Eye (tissue), 1 donor: ENCODE measurements at places on chromosomes 5 and 9.

GRCh38 chr5:10416868-10417267 is 24.8 kb upstream of the ROPN1L start:
- no peak for DNase-seq

DNA sequence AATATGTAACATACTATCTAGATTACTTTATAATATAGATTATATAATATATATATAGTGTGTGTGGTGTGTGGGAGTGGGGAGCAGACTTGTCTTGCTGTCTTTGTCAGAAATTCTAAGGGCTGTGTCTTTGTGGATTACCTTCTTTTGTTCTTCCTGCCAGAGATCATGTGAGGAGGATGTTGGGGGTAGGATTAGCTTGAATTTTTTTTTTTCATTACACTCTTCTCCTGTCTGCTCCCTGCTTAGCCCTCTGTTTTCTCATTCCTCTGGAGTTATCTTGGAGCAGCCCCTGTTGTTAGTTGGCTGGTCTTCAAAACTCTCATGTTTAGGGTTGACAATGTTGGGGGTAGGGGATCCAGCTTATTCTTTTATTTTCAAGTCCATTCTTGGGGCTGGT is 21.0 kb upstream of the C9orf40 start:
- DNase-seq: peak; percentile 4

DNA sequence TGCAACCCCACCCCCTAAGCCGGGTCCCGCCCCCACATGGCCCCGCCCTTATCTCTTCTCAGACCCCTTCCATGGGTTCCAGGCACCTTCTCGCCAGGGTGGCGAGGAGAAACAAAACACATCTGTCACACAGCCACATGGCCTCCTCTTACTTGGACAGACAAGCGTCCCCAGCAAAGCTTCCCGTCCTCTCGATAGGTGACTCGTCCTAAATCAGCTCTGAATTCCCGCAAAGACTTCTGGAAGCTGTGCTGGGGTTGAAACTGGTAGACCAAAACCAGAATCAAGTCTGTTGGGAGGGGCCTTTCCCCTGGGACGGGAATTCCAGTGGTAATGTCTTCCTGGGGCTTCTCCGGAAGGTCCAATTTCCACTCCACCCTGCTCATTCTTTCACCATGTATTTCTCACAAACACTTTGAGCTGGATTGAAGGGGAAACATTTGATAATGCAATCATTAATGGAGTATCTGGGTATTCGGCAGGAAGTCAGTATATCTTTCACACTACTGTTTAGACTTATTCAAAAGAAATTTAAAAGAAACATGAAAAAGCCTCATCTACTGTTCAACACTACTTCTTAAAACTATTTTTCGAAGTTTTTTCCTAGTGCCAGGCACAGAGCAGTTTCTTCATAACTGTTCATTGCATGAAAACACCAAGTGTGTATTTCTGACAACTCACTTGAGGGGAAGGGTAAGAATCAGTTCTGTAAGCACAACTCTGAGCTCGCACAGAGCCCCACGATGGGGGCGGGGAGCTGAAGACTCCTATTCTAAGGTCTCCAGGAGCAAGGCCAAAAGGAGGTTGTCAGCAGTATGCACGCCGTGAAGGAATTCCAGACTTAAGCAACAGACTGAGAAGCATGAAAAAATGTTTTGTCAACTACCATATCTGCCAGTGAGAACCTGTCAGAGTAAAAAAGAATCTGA is 644 bp upstream of the CTNNAL1 start:
- DNase-seq: peak; percentile 49

- no peak for DNase-seq
Observed at GRCh38 chr9:126853667-126854066, 6.8 kb upstream of the ZBTB34 start.

GRCh38 chr9:129285979-129286772 is 108.1 kb upstream of the IER5L start:
- no peak for DNase-seq

DNA sequence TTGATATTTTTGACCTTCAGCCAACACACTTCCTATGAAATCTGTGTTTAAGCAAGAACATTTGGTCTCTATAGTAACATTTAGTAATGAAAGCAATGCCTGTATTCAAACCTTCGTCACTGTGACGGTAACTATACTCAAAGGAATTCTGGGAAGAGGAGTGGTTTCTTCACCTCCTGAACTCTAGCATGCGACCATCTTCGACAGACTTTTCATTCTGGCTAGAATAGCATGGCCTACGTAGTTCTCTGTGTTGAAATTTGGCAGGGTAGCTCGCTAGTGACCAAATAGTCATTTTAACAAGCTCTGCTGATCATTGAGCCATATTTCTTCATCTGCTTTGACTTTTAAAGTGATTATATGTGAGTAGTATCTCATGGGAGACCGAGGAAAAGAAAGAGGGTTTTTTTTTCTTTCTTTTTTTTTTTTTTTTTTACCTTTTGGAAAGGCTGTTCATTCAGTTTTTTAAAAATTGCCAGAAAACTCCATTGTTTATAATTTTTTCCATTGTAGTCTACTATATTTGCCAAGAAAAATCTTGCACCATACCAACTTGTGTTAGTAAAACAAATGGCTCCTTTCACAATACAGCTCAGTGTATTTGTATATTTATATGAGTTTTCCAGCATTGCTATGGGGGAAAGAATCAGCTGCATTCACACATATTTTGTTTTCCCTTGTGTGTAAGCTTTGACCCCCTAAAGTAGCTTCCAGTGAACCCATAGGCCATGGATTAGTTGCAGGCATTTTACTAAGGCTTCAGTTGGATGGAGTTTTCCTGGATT is 166.8 kb downstream of the NNT start:
- DNase-seq: peak; percentile 62

- no peak for DNase-seq
Observed at GRCh38 chr5:155598552-155598951, 585.0 kb downstream of the KIF4B start.

- peak; percentile 58 for DNase-seq
Observed at GRCh38 chr5:90866333-90866732, 307.7 kb downstream of the ADGRV1 start.
